ENCODE measurements at places on chromosomes 2 and 18.

DNA sequence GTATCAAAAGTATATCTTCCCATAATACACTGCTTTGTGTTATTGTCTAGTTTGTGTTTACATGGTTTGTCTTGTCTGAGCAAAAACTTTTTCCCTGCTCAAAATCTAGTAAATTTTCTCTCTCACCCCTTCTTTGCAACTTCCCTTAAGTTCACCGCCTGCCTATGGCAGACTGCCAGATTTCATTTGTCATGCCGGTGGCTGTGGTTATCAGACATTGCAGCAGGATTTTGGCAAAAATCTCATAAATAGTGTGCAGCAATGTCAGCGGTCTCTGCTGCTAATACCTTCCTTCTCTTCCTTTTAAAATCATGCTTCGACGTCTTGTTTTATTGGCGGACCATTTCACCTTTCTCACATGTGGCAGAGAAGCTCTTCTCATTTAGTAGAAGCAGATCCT lies 45.6 kb upstream of the TMEM178A start:
- no peak for DNase-seq

DNA sequence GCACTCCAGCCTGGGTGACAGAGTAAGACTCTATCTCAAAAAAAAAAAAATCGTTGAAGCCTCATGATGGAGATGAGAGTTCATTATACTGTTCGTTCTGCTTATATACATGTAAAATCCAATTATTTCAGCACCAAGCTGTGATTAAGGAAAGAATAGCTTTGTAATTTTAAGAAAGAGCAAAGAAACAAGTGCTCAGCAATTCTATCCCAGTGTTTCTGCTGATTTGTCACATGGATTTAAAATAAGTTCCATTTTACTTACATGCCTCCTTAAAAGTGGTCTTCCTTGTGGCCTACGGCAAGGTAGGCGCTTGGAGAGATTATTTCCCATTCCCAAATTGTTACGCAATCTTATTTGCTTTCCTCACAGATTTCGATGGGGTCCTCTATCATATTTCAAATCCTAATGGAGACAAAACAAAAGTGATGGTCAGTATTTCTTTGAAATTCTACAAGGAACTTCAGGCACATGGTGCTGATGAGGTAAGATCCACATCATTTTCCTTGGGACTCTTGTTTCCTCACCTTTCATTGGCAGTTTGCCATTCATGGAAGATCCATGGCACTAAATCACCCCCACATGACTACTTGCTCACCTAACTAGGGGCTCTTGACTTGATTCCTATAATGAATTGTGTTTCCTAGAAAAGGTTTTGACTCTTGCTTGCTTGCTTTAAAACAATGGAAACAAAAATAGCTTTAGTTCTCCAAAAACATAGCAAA lies 11.5 kb downstream of the ARPC2 start:
- DNase-seq: no peak

DNA sequence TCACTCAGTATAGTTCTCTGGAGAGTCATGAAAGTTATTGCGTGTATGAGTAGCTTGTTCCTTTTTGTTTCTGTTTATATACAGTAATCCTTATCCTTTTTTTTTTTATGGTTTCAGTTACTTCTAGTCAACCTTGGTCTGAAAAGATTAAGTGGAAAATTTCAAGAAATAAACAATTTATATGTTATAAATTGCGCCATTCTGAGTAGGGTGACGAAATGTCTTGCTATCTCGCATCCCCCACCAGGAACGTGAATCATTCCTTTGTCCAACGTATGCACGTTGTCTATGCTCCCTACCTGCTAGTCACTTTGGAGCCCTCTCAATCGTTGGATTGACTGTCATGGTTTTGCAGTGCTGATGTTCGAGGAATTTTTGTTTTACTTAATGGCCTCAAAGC lies 60.4 kb downstream of the FAM117B start:
- no peak for DNase-seq

DNA sequence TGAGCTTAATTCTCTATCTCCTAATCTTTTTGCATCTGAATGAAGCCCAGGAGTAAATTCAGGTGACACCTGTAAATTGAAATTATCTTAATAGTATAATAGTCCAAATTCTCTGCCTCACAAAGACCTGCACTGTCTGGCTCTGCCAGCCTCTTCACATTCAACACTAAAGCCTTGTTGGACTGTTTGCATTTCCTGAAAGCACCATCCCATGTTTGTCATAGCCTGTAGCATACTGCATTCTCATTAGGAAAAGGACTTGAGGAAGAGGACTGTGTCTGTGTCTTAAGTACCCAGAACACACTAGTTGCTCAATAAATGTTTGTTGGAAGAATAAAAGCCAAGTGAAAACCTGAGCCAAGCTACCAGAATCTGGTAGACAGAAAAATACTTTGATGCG lies 42.9 kb upstream of the GRHL1 start:
- DNase-seq: no peak

DNA sequence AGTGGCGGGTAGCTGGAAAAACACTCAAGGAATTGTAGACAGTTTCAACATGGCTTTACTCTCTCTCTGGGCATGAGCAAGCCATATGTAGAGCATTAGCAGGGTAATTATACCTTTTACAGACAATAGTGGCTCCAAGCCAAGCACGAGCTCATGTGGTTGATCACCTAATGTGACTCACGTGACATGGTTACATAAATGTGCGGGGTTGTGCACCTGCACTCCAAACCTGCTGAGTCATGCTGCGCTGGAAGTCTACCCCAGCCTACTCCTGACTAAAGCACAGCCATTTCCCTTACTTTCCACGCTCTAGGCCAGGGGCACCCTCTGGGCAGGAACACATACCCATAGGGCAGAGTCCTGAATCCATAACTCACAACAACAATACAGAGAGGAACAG lies 232.8 kb downstream of the MBD5 start:
- DNase-seq: no peak
